ENCODE measurements at places on chromosomes 5 and 9. TPM values are rescaled to one million over a fixed set of nuclear protein-coding genes. Genes with fewer than 3 reads are reported as not detected.

- DNase-seq, result no peak
Observed at GRCh38 chr9:93984860-93985259, 29.7 kb upstream of the BARX1 start.

The FRRS1L gene
- total RNA-seq, result 2.6 TPM

- DNase-seq, result no peak
Observed at GRCh38 chr9:2700909-2701550, 16.3 kb upstream of the KCNV2 start.

The TRIO gene
- total RNA-seq, result 181 TPM

The COL15A1 gene
- total RNA-seq, result 126 TPM

The FANCG gene
- total RNA-seq, result 8.9 TPM

DNA sequence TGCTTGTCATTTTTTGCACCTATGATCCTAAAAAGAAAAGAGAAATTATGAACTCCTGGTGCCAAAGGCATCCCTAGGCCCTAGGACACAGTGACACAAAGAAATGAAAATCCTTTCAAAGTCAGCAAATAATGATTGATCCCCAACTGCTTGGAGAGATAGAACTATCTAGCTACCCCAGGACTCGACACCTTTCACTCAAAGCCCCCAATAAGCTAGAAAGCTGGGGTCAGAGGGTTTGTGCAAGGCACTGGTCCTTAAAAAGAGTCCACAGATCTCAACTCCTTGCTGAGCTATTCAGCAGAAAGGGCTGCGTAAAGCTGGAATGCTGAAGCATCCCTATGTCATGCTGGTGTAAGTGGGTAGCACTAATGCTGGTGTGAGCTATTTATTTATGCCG lies 31.8 kb upstream of the MAP1B start:
- DNase-seq, result no peak

GRCh38 chr5:128355961-128356360 lies 182.1 kb downstream of the FBN2 start:
- no peak for DNase-seq

- no peak for DNase-seq
Observed at GRCh38 chr5:40873286-40873880, 32.2 kb downstream of the CARD6 start.
